ENCODE measurements at places on chromosomes 11 and 22. TPM values are rescaled to one million over a fixed set of nuclear protein-coding genes. Genes with fewer than 3 reads are reported as not detected.

- H3K4me1 ChIP-seq: no peaks in the 10 kb centered on the region
- DNase-seq: no peak
- H3K27ac ChIP-seq: no peak overlapping the region
- no peaks in the 10 kb centered on the region for H3K36me3 ChIP-seq
- no peaks in the 10 kb centered on the region for H3K27me3 ChIP-seq
Observed at GRCh38 chr22:25054943-25055511, 102.5 kb downstream of the KIAA1671 start.

Gene DEUP1
- not detected for total RNA-seq

Gene NPTXR
- total RNA-seq: 16.5 TPM

DNA sequence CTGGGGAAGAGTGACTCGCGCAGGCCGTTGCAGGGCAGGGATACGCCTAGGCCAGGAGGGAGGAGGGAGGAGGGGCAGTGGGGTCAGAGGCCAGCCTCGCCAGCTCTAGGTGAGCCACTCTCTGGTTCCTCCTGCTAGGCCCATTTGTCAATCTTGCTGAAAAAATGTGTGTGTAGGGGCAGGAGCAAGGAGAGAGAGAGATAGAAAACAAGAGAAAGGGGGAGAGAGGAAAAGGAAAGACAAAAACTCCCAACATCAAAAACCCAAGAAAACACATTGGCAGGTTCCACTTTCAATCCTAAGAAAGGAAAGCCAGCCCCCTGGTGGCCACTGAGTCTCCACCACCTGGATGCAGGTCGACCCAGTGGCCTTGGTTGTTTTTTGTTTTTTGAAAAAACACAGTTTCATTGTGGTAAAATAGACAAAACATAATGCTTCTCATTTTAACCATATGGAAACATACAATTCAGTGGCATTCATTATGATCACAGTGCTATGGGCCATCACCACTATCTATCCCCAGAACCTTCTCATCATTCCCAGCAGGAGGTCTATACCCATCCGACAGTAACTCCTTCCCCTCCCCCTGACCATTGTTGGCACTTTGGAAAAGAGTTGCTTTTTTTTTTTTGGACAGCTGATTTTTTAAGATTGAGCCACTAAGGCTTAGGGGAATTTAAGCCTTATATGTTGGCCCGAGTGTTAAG is 10.9 kb downstream of the OMP start:
- H3K4me1 ChIP-seq: no peaks in the 10 kb centered on the region
- no peaks in the 10 kb centered on the region for H3K36me3 ChIP-seq
- DNase-seq: no peak
- no peak overlapping the region for H3K4me3 ChIP-seq
- no peak overlapping the region for H3K27ac ChIP-seq

Gene DBX1
- not detected for total RNA-seq

Gene PKDREJ
- total RNA-seq: 0.15 TPM
